ENCODE measurements at places on chromosomes 5 and 9.

- DNase-seq, result no peak
Measured at GRCh38 chr9:100355561-100355960, 2.8 kb upstream of the TEX10 start.

- no peak for DNase-seq
Measured at GRCh38 chr5:99349787-99350186, 421.0 kb upstream of the CHD1 start.

GRCh38 chr5:116448450-116448849 lies 126.2 kb downstream of the SEMA6A start:
- DNase-seq, result no peak

- no peak for DNase-seq
Measured at GRCh38 chr9:136597141-136597885, 51.5 kb upstream of the NOTCH1 start.

DNA sequence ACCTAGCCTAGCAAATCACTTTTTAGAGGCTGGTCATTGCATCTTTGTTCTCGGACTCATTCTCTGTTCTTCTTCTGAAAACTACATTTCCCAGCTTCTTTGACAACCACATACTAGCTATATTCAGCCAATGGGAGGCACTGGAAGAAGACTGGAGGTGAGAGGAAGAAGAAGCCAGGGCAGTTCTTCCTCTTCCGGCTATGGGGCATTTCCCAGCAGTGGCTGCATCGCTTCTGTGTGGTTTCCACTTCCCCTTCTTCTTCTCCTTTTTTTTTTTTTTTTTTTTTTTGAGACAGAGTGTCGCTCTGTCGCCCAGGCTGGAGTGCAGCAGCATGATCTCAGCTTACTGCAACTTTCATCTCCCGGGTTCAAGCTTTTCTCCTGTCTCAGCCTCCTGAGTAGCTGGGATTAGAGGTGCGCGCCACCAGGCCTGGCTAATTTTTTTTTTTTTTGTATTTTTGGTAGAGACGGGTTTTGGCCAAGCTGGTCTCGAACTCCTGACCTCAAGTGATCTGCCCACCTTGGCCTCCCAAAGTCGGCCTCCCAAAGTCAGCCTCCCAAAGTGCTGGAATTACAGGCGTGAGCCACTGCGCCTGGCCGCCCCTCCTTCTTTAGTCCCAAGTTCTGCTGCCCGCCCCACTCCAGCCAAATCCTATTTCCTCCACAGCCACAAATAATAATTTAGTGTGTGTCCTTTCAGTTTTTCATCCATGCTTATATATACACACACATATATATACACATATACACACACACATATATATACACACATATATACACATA lies 6.9 kb upstream of the UBAP1 start:
- DNase-seq, result no peak

- DNase-seq, result no peak
Measured at GRCh38 chr5:144335561-144335960, 164.9 kb downstream of the KCTD16 start.

DNA sequence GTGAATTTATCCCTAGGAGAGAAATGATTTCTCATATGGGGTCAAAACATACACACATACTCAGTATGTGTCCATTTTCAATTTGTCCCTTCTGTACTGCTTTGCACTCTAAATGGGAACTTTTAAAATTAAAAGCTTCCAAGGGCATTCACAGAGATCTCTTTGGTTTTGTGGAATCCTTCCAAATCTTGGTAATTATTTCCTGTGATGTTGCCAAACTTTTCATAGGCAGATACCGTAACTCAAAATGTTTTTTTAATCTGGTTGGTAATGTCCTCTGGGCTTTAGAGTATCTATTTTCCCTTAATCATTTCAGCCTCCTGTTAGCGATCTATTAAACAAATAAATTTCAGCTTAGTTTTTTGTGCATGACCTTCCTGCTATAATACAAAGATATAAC lies 282.4 kb downstream of the ARHGEF28 start:
- DNase-seq, result no peak

DNA sequence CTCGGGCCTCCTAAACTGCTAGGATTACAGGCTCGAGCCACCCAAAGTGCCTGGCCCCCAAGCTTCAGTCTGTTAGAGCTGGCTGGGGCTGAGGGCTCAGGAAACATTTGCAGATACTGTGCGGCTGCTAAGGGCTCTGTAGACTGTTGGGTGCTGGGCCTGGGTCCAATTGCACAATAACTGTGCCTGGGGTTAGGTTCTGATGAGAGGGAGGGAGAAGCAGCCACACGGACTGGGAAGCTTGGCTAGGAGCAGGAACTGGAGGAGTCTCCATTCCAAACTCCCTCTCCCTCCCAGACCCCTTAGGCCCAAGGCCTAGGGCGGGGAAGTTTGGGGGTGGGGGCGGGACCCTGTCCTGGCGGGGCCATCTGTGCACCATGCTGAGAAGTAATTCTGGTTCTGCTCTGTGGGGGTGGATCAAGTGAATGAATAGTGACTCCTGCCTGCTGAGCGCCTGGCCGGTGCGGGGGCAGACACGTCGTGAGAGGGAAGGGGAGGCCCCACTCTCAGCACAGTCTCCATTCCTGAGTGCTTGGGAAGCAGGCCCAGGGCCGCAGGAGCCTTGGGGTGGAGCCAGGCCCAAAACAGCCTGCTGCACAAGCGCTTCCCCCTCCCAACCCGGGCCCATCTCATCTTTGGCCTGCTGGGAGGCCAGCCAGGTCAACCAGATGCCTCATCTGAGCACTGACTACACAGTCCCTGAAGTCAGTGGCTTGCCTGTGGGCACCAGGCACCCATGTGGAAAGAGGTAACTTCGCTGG lies 1.5 kb downstream of the ASS1 start:
- no peak for DNase-seq

DNA sequence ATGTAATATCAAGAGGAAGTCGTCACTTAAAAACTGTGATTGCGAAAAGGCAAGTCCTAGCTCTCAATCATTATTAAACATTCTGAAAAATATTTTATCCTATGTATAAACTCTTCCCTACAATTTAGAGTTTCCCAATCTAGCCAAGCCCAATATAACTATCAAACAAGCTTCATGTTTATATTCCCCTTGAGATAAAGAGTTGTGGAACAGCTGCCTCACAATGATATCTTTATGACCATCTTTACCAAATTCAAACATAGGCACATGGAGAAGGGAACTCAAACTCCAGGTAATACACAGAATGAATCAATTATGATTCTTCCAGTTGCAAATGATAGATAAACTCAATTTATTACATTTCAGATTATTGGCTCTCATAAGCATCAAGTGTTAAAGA lies 1468.7 kb downstream of the EFNA5 start:
- no peak for DNase-seq

DNA sequence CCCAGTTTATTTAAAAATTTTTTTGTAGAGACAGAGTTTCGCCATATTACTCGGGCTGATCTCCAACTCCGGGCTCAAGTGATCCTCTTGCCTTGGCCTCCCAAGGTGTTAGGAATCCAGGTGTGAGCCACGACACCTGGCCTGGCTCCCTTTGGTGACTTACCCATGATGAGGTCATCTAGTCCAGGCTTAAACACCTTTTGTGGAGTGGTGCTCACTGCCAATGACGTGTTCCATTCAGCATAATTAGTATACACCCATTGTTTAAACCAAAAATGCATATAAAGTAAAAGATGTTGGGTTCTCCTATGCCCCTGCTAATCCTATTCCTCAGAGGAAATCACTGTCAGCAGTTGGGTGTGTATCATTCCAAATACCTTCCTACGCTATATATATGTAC lies 91.0 kb downstream of the HSPA4 start:
- no peak for DNase-seq

DNA sequence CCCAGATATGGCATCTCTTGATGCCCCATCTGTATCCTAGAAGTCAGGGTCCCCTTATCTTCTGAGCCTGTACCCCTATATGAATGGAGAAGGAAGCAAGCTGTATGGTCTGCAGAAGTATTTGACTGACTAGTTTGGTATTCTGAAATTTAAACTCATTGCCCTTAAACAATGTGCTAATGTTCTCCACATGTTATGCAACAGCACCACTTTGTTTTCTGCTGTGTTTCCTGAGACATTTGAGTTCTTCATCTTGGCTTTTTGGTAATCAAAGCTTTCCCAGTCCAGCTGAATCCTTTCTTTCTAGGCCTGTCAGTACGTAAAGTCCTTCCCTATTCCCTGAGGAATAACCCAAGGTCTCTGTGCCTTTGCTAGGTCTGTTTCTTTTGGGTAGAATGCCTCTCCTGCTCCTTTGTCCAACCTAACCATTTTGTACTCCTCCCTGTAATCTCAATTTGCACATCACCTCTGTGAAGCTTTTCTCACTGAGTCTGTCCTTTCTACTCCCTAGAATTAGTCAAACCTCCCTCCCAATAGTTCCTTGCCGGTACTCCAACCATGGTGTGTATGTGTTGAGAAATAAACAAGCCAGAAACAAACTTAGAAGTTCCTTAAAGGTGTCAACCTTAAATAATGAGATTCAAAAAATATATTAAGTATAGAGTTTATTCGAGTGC lies 72.1 kb upstream of the HSPB3 start:
- DNase-seq, result no peak

GRCh38 chr5:39175273-39175955 lies 43.9 kb downstream of the FYB1 start:
- DNase-seq, result no peak

- peak; percentile 2 for DNase-seq
Measured at GRCh38 chr5:109690975-109691574, 1.3 kb downstream of the MAN2A1 start.

DNA sequence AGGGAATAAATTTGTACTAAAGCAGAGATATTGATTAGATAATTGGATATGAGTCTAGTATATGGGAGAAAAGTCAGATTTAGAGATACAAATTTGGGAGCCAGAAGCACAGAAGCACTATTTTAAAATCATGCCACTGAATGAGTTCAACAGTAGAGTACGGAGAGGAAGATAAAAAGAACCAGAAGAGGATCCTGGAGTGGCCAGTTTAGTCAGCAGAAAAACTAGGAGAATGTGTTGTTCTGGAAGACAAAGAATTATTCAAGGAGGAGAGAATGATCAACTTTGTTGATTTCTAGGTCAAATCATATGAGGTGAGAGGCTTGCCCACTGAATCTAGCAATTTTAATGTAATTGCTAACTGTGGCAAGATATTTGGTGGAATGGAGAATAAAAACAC lies 67.0 kb downstream of the NIPBL start:
- no peak for DNase-seq

- DNase-seq, result no peak
Measured at GRCh38 chr9:127805620-127806019, 2.9 kb downstream of the FPGS start.

DNA sequence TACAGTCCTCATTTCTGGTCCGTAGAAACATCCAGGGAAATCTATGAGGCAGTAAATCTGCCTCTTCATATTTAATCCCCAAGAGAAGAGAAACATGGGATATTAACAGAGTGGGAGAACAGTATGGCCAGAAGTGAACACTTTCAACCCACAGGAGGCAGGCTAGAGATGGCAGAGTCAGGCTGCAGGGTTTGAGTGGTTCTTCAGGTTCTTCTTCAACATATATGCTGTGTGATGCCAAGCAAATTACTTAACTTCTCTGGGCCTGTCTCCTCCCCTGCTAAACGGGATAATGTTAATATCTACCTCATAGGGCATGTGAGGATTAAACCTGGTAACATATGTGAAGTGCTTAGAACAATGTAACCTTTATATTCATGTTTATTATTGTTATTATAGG lies 321.8 kb downstream of the PSAT1 start:
- DNase-seq, result no peak

- DNase-seq, result no peak
Measured at GRCh38 chr5:177588413-177588909, 3.5 kb upstream of the TMED9 start.

GRCh38 chr9:72363236-72363635 lies 1.8 kb downstream of the ZFAND5 start:
- DNase-seq, result no peak

DNA sequence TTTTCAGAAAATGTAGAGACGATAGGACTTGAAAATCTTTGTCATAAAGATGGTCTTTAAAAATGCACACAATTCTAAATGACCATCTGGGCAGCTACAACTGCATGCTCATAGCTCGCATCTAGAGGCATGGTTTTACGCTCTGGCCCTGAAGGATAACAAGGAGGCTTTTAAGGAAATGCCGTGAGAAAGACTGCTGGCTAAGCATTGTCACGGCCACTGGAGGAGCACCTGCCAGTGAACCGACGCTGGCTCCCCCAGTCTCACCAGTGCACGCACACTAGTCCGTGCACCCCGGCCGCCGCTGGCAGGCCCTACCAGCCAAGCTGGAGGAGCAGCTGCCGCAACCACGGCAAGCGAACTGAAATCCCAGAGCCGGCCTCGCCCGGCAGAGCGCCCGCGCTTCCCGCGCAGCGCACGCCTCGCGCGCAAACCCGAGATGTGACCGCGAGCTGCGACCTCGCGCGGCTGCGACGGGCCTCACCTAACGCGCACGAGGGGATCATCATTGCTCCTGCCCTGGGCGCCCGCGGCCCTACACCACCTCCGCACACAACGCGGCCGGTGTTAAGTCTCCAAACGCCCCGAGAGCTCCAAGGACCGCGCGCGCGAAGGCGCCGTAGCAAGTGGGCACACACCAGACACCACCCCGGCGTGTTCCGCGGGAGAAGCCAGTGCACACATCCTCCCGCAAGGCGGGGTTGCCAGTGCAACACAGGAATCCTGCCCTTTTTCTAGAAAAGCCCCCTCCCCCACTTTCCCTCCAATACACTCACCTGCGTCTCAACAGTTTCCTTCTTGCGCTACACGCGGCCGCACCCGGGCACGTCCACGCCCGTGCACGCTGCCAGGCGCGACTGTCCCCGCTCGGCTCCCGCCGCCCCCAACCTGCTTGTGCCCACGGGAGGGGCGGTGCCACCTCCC lies 5.3 kb downstream of the ELAVL2 start:
- DNase-seq, result no peak

DNA sequence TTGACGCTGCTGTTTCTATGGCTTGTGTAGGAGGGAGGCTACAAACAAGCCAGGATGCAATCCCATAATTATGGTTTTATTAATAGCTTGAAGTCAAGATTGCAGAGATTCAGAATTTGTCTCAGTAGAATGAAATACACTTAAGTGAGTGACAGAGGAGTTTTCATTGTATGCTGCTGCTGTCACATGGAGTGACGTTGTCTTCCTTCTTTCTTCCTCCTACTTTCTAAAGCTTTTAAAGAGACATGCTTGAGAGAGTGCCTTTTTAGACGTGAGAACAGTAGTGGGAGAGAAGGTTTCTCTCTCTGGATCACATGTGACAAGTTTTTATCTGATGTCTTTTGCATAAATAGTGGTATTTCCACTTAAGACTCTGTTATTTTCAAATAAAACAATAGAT lies 48.9 kb downstream of the MACIR start:
- no peak for DNase-seq

GRCh38 chr9:136407911-136408310 lies 2.5 kb downstream of the ENTR1 start:
- no peak for DNase-seq
